ENCODE measurements at places on chromosomes 12 and 14.

GRCh38 chr14:94775091-94775870 lies 5.4 kb upstream of the GSC start:
- no peak for DNase-seq

- no peak for DNase-seq
Observed at GRCh38 chr12:91859347-91859746, 286.3 kb downstream of the BTG1 start.

DNA sequence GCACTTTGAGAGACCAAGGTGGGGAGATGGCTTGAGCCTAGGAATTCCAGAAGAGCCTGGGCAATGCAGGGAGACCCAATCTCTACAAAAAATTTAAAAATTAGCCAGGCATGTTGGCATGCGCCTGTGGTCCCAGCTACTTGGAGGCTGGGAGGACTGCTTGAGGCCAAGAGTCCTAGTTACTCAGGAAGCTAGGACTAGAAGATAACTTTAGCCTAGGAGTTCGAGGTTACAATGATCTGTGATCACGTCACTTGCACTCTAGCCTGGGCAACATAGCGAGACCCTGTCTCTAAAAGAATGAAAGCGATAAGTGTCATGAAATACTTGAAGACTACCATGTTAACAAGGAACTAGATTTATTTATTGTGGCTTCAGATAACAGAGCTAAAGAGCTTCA lies 3.5 kb downstream of the ATF7 start:
- DNase-seq = no peak

GRCh38 chr12:14896521-14897169 lies 11.0 kb upstream of the MGP start:
- no peak for DNase-seq

DNA sequence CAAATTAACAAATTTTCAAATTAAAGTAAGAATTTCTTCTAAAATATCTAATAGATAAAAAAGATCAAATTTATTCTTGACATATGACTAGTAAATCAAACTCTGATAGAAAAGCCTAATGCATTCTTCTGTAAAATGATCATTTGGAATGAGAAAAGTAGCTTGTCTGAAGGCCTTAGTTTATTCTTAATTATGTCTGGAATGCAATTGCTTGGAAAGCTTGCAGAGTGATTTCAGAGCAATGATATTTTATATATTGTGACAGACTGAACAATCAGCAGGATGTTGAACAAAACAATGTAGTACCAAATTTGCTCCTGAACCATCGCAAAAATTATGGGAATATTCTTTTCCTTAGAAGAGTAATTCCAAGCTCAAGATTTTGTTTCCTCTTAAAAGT lies 789.6 kb upstream of the NOVA1 start:
- DNase-seq = no peak

DNA sequence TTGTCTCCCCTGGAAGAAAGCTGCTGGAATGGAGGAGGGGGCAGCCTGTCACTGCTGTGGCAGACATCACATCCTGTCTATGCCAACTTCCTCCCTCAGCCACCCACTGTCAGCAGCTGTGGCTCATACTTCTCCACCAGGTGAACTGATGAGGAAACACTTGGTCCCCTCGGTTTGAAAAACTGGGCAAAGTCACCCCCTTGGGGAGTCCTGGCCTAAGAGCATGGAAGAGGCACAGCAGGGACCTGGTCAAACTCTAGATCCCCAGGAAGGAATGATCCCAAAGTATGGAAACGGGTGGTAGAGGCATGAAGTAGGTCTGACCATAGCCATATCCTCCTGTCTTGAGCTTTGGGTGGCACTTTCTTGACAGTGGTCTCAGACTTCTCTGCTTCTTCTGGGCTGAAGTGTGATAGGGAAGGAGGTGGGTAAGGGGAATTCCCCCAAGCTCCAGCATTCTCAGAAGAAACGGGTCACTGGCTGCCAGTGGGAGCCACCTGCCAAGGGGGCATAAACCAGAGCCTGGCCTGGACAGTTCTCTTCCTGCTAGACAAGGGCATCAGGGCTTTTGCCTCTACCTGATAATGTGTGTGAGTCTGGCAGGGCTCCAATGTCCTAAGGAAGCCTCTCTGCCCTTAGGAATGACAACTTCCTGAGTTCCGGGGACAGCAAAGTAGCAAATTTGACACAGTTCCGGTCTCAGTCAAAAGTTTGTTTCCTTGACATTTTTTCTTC lies 36.0 kb downstream of the FMNL3 start:
- no peak for DNase-seq

GRCh38 chr14:25430808-25431207 lies 380.9 kb upstream of the STXBP6 start:
- no peak for DNase-seq

- no peak for DNase-seq
Observed at GRCh38 chr12:3755898-3756297, 3.0 kb upstream of the CRACR2A start.

DNA sequence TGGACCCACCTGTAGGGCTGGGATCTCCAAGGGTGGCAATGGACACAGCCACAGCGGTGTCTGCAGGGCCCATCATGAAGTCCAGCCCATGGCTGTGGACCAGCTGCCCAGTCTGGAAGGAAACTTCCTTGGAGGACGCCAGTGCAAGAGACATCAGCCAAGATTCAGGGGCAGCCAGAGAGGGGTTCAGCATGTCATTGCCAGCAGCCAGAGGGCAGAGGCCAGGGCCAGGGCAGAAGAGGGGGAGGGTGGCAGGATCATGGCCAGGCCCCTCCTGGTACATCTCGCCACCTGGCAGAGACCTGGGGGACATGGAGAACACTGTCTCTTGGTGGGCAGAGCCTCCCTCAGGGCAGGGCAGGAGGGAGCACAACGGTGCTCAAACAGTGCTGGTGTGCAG lies 10.2 kb downstream of the ANHX start:
- DNase-seq = no peak

GRCh38 chr12:109767991-109768900 lies 54.6 kb downstream of the FAM222A start:
- DNase-seq = peak; percentile 80

DNA sequence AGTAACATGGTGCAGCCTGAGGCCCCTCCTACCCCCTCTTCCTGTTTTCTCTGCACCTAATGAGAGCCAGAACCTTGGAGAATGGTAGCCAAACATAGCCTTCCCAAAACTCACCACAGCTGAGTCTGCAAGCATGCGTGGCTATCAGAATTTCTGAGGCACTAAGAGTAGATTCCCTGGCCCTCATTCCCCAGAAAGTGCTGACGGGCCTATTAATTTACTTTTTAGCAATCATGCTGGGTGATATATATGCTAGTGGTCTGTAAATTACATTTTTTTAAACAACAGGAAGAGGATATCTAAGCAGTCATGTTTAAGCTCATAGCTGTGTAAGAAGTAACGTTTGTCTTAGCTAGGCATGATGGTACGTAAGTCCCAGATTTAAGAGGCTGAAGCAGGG lies 30.4 kb downstream of the KANSL2 start:
- no peak for DNase-seq

- peak; percentile 71 for DNase-seq
Observed at GRCh38 chr12:52285851-52286530, 5.3 kb downstream of the KRT81 start.

GRCh38 chr14:60964904-60965303 lies 16.0 kb downstream of the TRMT5 start:
- DNase-seq = no peak

DNA sequence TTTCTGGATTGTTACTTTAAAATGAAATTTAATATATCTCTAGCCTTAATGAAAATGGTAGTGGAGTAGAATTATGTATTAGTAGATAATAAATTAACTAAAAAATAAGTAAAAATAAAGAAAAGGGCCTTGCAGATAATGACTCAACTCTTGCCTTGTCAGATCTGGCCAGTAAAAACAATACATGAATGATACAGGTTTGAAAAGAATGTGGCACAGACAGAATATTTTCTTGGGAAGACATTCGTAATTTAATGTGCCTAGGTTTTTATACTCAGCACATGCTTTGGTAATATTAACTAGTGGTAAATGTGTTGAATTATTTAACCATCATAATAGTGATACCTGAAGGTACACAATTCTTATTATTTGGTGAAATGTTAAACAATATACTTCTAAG lies 28.3 kb downstream of the ATF7IP start:
- DNase-seq = no peak

DNA sequence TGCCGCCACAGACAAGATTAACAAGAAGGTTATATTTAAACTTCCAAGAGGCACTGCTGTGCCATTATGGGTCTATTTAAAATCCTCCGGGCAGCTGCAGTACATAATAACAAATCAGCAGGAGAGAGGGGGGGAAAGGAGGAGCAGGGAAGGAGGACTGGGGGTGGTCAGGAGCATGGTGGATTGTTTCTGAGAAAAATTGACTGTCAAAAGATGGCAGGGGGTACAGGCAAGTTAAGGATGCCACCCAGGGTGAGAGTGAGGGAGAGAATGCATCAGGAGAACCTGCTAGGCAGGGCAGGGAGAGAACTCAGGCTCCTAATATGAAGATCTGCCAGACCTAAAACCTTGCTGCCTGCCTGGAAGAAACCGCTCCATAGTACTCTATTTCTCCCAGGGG lies 181.8 kb downstream of the GRIN2B start:
- DNase-seq = no peak

DNA sequence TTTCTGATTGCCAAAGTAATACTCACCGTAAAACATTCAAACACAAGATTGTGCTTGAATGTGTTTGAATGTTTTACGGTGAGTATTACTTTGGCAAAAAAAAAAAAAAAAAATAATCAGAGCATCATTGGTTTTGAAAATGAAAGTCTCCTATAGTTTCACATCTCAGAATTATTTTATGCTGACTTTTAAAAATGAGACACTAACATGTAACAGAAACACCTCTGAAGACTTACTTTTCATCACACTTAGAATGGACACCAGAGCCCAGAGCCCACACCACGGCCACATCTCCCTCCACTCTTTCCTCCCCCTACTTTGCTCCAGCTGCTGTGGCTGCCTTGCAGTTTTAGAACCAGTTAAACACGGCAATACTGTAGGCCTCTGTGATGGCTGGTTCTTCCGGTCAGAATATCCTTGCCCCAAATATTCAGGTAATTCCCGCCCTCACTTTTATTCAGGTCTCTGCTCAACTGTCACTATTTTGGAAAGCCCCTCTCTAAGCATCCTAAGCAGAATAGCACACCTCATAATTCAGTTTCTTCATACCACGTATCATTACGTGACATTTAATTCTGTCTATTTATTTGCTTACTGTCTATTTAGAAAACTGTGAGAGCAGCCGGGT lies 138.9 kb upstream of the MAX start:
- DNase-seq = no peak

GRCh38 chr12:57983858-57984505 lies 42.6 kb downstream of the ATP23 start:
- DNase-seq = no peak

- DNase-seq = peak; percentile 88
Observed at GRCh38 chr12:122870867-122871664, 24.9 kb downstream of the VPS37B start.

DNA sequence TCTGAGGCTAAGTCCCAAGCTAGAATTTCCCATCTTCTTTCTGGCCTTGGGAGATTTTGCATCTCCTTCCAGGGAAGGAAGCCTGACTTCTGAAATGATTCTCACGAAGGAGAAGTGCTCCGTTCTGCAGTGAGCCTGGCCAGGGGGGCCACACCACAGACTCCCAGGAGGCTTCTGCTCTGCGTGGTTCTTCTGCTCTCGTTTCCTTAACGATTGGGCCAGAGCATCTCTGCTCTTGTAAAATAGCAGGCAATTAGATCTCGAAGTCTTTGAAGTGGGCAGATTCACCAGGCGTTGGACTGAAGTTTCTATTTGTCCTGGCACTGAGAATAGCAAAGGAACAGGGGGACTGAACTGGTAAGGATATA lies 6.7 kb upstream of the BATF start:
- DNase-seq = no peak

- no peak for DNase-seq
Observed at GRCh38 chr14:87745507-87746118, 247.4 kb downstream of the GALC start.

GRCh38 chr12:93589081-93589480 lies 16.6 kb downstream of the SOCS2 start:
- no peak for DNase-seq

GRCh38 chr12:107564946-107565345 lies 120.7 kb upstream of the PWP1 start:
- DNase-seq = no peak

DNA sequence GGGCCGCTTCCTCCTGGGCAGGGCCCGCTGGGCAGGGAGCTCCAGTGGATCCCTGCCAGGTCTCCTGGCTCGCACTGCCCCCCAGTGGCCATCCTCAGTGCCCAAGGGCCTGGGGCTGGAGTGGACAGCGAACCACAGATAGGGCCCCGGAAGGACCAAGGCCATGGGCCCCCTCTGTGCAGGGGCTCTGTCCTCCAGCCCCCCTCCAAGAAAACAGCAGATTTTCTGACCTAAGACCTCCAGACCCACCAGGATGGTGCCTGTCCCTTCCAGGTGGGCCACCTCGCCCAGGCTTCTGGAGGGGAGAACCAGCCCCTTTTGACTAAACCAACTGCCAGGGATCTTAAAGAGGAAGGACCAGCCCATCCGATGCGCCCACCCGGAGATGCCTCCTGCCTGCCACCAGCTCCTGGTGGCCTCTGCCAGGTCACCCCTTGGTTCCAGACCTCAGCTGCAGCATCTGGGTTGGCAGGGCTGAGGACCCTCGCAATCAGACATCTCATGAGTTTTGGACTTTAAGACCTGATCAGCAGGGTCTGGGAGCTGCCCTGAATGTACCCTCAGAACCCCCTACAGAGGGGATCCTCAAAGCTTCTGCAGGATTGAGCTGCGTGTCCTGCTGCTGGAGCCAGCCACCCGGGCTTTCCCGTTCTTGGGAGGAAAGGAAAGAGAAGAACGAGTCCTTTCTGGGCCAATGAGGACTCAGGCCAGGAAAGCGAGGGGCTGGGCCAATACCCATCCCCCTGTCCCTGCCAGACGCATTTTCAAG lies 325.8 kb upstream of the DIO3 start:
- DNase-seq = peak; percentile 21

DNA sequence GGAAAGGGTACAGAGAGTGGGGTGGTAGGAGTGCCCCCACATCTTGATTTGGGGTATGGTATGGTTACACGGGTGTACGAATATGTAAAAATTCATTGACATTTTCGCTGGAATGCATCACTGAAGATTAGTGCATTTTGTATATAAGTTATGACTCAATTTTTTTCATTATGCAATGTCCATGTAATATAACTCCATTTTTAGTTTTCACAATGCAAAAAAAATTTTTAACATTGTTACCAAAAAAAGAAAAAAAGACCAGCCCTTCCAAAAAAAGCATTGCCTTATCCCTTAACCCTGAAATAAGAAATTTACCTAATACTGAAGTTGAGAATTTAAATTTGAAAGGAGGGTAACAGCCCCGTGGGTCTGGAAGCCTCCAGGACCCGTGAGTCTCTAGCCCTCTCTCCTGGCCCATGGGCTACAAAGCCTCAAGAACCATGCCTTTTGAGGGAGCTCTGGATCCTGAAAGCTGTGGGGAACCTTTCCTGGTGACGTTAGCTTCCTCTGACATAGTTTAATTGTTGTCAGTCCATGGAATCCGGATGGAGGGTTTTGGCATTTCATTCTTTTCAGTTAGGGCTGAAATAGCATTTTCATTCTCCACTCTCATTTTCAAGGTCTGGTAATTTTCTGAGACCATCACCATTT lies 55.6 kb upstream of the ACTN1 start:
- DNase-seq = no peak
